ENCODE measurements at places on chromosomes 1 and 21.

GRCh38 chr1:76065270-76065669 is 9.3 kb upstream of the ST6GALNAC3 start:
- DNase-seq, result no peak

DNA sequence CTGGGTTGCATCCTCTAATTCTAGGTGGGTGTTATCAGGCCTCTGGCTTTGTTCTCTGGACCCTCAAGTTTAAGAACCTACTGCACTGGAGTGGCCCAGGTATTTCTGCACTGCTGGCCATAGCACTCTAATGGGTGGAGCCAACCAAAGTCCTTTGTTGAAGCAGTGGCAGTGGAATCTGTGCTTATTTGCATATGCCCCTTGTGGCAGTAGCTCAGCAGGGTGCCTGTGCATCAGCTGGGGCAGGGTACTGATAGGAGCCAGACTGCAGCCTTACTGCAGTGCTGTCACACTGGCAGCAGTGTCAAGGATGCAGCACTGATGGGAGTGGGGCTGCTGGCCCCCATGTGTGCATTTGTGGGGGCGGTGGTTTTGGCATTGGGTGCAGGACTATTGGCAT is 660.6 kb downstream of the LRRIQ3 start:
- no peak for DNase-seq

DNA sequence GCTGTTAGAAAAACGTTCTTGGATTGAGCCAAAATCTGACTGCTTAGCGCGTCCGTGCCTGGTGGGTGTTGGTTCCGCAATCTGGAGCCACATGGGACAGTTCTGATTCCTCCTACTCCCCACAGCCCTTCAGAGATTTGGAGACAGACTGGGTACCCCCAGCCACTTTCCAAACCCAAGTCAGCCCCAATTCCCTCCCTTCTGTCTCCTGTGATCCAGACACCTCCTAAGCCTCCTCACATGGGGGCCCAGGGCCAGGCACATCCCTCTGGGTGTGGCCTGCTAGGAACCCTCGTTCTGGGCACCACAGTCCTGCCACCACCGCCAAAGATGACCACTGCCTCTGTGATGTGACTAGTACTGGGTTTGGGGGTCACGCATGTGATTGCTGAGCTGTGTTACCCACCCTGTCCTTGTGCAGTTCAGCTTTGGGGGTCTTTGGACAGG is 4.8 kb downstream of the PLA2G5 start:
- DNase-seq, result no peak

DNA sequence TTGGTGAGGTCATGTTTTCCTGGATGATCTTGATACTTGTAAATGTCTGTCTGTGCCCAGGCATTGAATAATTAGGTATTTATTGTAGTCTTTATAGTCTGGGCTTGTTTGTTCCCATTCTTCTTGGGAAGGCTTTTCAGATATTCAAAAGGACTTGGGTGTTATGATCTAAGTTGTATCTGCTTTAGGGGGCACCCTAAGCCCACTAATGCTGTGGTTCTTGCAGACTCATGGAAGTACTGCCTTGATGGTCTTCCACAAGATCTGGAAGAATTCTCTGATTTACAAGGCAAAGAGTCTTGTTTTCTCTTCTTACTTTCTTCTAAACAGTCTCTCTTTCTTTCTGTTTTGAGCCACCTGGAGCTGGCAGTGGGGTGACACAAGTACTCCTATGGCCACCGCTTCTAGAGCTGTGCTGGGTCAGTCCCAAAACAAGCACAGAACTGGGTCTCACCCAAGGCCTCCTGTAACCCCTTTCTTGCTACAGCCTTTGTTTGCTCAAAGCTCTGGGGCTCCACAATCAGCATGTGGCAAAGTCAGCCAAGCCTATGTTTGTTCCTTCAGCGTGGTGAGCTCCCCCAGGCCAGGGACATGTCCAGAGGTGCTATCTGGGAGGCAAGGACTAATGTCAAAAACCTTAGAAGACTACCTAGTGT is 12.6 kb downstream of the VN1R5 start:
- DNase-seq, result no peak

DNA sequence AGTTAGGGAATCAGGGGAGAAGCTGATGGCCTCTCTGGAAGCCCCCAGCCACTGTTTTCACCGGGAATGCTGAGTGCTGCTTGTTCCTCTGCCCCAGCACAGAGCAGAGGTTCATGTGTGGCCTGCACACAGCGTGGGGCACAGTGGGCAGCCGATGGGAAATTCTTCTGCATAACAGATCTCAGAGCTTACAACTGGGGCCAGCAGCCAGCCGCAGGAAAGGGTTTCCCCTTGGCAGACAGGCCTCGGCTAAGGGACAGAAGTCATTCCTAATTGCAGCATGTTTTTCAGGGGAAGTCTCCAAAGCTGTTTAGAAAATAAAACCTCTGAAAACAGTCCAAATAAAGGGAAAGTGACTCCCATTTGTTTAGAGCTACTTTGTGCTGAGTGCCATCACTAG is 22.6 kb downstream of the HMGB4 start:
- no peak for DNase-seq

- no peak for DNase-seq
Observed at GRCh38 chr1:203031467-203031866, 5.2 kb downstream of the PPFIA4 start.

DNA sequence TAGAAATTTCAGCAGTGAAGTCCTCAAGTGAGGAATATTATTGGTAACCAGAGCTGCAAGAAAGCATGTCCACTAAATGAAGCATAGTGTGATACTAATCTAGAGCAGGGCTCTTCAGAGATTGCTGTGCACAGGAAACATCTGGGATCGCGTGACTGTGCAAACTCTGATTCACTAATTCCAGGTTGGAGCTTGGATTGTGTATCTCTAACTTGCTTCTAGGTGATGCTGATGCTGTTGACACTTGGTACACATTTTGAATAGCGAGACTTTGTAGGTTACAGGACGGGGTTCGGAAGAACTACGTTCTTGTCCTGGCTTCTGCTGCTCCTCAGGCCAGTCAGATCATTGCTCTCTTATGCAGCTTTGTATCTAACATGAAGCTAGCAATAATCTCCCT is 66.5 kb downstream of the PRRX1 start:
- no peak for DNase-seq
